AG04449 (cell line): ENCODE measurements at places on chromosomes 12 and 14.

- no peak for DNase-seq
These were observed 117.2 kb downstream of the RFLNA start for GRCh38 chr12:124411953-124412645.

DNA sequence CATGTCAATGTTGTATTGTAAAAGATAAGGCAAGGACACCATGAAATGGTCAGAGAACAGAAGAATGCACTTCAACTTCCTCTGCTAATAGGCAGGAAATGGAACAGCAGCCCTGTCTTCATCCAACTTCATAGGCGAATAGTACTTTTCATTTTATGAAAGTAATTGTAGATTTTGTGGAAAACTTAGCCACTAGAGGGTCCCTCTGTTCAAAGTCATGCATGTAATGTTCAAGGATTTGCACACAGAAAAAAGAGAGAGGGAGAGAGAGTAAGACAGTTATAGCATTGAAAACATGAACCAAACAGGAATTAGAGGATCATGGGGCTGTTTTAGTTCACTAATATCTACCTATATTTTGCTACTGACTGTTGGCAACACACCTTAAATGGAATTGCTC is 172.2 kb downstream of the FLRT2 start:
- DNase-seq, result no peak

GRCh38 chr12:18953505-18953904 is 176.0 kb upstream of the PLEKHA5 start:
- DNase-seq, result no peak

- DNase-seq, result no peak
These were observed 240.8 kb upstream of the TMPO start for GRCh38 chr12:98274430-98275130.

- DNase-seq, result no peak
These were observed 27.3 kb upstream of the KLRF1 start for GRCh38 chr12:9799961-9800360.
